ENCODE measurements at places on chromosomes 1 and 21. TPM values are rescaled to one million over a fixed set of nuclear protein-coding genes. Genes with fewer than 3 reads are reported as not detected.

ASCL5 gene
- total RNA-seq, result 0.23 TPM

SPATA21 gene
- total RNA-seq, result not detected

TMEM200B gene
- 1.8 TPM for total RNA-seq

HHAT gene
- total RNA-seq, result 4.6 TPM

OR14K1 gene
- total RNA-seq, result not detected

GPATCH2 gene
- total RNA-seq, result 36.2 TPM

FOXO6 gene
- total RNA-seq, result 4.8 TPM

SLFNL1 gene
- total RNA-seq, result 0.92 TPM

RIPK4 gene
- not detected for total RNA-seq

TACSTD2 gene
- 0.23 TPM for total RNA-seq

KIAA1614 gene
- total RNA-seq, result 2.3 TPM

CD1E gene
- not detected for total RNA-seq

AMY1B gene
- total RNA-seq, result not detected

TFF2 gene
- not detected for total RNA-seq

DENND2C gene
- total RNA-seq, result 2.5 TPM

OR2L2 gene
- 0.92 TPM for total RNA-seq

S100A7 gene
- total RNA-seq, result not detected

PLD5 gene
- 6.0 TPM for total RNA-seq

CFAP126 gene
- 6.5 TPM for total RNA-seq

NUDT4B gene
- total RNA-seq, result 5.5 TPM

LCE1F gene
- not detected for total RNA-seq

SPATA45 gene
- total RNA-seq, result 3.2 TPM

STPG1 gene
- total RNA-seq, result 18.0 TPM

DMRTA2 gene
- 0.92 TPM for total RNA-seq

SLC9C2 gene
- 4.8 TPM for total RNA-seq

CRNN gene
- not detected for total RNA-seq

SFN gene
- not detected for total RNA-seq

CELA2A gene
- not detected for total RNA-seq

USH2A gene
- total RNA-seq, result 1.4 TPM

CAPN2 gene
- 53.7 TPM for total RNA-seq
